ENCODE measurements at places on chromosomes 4 and X. TPM values are rescaled to one million over a fixed set of nuclear protein-coding genes. Genes with fewer than 3 reads are reported as not detected.

MAOA gene
- 61.4 TPM for polyA plus RNA-seq

FRG2 gene
- polyA plus RNA-seq, result not detected

SLC9B1 gene
- 0.07 TPM for polyA plus RNA-seq

HSFX2 gene
- 0.70 TPM for polyA plus RNA-seq

ENAM gene
- polyA plus RNA-seq, result 0.49 TPM

CLDN34 gene
- not detected for polyA plus RNA-seq

PNMA5 gene
- polyA plus RNA-seq, result not detected

UBE2D3 gene
- 227 TPM for polyA plus RNA-seq

CRLF2 gene
- 0.07 TPM for polyA plus RNA-seq

LDB2 gene
- polyA plus RNA-seq, result 30.4 TPM

HOPX gene
- 13.1 TPM for polyA plus RNA-seq

PARM1 gene
- 19.7 TPM for polyA plus RNA-seq

DNA sequence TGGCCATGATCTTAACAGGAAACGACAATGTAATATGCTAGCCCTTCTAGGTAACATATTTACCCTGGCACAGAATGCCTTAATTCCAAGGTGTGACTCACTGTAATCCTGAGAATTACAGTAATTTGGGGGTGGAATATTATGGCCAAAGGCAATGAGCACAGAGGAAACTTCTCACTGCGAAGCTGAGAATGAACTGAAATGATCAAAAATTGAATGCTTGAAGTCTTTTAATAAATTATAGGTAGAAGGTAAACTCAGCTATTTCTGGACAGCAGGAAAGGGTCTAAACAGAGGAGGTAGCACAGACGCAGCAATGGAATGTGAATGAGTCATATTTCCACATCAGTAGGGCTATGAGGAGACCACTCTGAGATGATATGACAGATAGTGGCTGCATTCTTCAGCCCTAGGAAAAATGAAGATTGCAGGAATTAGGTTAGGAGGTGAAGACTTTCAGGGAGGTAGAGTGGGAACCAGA is 312.6 kb downstream of the PACRGL start:
- H3K4me3 ChIP-seq, result no peak overlapping the region
- no peaks in the 10 kb centered on the region for H3K36me3 ChIP-seq
- no peak for DNase-seq

DNA sequence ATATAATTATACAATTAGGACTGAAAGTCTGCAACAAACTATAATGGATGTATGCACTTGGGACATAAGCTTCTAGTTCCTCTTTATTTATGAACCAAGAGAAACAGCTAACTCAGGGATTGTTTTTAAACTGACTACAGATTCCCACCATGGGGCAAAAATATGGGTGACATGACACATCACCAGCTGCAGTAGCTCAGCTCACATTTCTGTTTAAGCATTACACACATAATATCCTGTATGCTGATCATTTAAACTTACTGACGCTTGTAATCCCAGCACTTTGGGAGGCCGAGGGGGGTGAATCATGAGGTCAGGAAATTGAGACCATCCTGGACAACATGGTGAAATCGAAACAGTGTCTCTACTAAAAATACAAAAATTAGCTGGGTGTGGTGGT is 11.5 kb downstream of the FGB start:
- H3K4me3 ChIP-seq, result no peak overlapping the region
- peaks cover 10% of the 10 kb centered on the region for H3K27me3 ChIP-seq
- DNase-seq, result no peak

GRCh38 chr4:54226404-54227255 is 2.5 kb upstream of the PDGFRA start:
- no peaks in the 10 kb centered on the region for H3K36me3 ChIP-seq
- peak overlapping the region; percentile 52 for H3K4me3 ChIP-seq
- peak; percentile 70 for DNase-seq
- H3K27me3 ChIP-seq, result peaks cover 92% of the 10 kb centered on the region

GRCh38 chr4:146398404-146398803 is 123.3 kb downstream of the SLC10A7 start:
- H3K27ac ChIP-seq, result no peak overlapping the region
- no peaks in the 10 kb centered on the region for H3K27me3 ChIP-seq
- no peaks in the 10 kb centered on the region for H3K36me3 ChIP-seq
- H3K4me3 ChIP-seq, result no peak overlapping the region
- no peak for DNase-seq

DNA sequence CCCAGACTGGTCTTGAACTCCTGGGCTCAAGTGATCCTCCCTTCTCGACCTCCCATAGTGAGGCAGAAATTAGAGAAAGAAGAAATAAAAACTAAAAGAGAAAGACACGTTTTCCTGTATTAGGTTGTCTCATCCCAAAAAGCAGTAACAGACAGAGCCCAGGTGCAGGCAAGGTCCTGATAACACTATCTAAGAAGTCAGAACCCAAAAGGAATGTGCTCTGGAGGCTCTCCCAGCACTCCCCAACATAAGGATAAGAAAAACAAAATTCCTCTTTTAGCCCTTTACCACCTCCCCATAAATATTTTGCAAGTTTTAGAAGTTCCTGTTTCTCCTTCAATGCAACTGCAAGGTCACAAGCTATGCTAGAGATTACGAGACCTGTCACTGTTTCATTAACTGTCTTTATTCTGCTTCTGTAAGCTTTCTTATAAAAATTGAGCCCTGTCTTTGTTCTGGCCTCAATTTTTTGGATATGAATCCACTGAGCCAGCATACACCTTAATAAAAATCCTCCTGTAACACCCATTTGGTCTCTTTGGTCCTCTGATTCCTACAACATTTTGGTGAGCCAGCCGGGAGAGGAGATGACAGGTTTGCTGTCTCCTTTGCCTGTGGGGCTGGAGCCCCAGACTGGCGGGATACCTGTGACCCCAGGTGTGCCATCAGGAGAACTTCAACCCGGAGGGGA is 25.9 kb downstream of the LIAS start:
- H3K4me1 ChIP-seq, result no peaks in the 10 kb centered on the region
- H3K4me3 ChIP-seq, result no peak overlapping the region
- peak overlapping the region; percentile 26 for H3K27ac ChIP-seq
- no peak for DNase-seq

DNA sequence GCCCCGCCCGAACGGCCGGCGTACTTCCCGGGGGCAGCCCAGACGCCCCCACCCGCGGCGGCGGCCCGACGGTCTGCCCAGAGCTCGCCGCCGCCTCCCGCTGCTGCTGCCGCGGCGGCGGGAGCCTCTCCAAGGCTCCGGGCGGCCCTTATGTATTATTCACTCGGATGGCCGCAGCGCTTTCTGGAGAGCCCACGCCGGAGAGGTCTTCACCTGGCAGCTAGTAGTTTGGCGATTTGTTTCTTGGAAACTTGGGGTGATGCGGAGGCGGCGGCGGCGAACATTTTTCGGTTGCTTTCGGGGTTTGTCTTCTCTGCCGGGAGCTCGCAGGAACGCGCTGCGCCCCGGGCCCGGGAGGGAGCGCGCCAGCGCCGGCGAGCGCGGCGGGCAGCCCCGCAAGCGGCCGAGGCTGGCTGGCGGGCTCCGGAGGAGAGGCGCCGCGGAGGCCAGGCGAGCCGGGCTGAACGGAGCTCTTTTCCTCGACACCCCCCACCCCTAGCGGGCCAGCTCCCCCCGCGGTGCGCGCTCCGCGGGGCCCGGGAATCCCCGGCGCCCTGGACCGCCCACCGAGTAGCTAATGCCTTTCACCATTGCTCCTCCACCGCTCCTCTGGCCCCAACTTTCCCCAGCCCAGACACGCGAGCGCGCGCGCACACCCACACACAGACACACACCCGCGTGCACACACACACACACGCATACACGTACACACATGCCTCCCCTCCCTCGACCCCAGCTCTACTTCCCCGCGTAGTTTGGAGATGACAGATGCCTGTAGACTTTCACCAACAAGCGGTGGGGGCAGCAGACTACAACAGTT is 113.5 kb downstream of the DHX15 start:
- H3K4me3 ChIP-seq, result peak overlapping the region; percentile 68
- no peaks in the 10 kb centered on the region for H3K36me3 ChIP-seq
- DNase-seq, result peak; percentile 30
- peaks cover 8% of the 10 kb centered on the region for H3K27me3 ChIP-seq
- peaks cover 5% of the 10 kb centered on the region for H3K4me1 ChIP-seq

DNA sequence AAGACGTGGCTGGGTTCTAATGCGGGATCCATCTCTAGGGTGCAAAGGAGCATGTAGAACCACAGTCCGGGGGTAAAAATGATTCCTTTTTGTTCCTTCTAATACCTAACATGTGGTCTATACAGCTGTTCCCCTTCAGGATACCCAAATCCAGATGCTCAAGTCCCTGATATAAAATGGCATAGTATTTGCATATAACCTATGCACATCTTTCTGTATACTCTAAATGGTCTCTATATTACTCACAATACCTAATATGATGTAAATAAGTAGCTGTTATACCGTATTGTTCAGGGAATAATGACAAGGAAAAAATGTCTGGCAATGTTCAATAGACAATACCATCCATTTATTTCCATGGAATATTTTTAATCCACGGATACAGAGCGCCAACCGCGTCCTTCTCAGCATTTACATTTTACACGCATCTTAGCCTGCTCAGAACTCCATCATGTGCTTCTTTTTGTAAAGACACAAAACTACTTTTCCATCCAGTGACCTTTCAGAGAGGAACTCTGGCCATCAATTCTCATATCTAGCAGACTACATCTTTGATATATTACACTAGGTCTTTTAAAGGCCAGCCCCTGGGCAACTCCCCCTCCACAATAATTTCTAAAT is 31.9 kb downstream of the ACSL1 start:
- H3K36me3 ChIP-seq, result no peaks in the 10 kb centered on the region
- no peak overlapping the region for H3K4me3 ChIP-seq
- peaks cover 48% of the 10 kb centered on the region for H3K4me1 ChIP-seq
- DNase-seq, result no peak

DNA sequence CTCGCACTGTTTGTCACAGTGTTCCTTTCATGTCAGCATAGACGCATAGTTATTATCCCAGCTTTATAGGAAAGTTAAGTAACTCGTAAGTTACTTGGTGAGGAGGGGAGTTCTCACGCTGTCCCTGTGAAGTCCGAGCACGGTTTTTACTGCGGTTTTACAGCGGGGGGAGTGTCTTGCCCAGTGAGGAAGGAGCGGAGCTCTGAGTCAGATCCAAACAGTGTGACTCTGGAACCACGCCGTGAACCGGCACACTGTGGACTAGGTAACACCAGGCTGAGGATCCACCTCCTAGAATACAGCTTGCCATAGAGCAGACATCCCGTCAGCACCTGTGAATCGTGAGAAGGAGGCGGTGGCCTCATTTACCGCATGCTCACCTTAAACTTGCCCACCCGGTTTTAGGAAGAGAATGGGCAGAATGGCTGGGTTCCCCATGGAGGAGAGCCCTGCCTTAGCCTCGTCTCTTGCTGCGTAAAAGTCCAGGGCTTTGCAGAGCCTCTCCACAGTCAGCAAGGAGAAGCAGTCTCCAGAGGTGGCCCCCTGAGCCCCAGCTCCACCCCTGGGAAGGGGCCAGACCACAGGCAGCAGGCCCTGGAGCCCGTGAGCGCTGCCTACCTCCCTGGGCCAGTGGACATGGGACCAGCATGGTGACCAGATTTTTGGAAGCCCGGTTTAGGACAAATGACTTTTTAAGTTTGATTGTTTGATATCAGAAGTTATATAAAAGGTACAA is 40.2 kb upstream of the HGFAC start:
- no peak overlapping the region for H3K4me3 ChIP-seq
- no peak overlapping the region for H3K27ac ChIP-seq
- peaks cover 17% of the 10 kb centered on the region for H3K4me1 ChIP-seq
- no peaks in the 10 kb centered on the region for H3K36me3 ChIP-seq

DNA sequence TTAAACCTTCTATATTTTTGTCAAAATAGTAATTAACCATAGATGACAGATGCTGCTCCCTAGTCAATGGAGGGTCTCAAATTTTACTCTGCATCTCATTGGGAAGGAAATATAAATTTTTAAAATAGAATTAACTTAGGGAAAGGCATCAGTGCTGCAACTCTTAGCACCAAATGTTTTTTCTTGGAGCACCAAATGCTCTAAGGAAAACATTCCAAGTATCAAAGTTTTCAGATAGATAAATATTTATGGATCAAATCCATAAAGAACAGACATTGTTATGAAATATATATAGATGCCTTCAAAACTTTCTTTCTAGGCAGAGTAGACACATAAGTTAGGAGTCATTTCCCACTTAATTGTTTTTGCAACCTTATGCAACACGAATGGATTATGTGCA is 168.7 kb downstream of the ANTXR2 start:
- H3K36me3 ChIP-seq, result peaks cover 27% of the 10 kb centered on the region
- no peak overlapping the region for H3K27ac ChIP-seq
- no peaks in the 10 kb centered on the region for H3K4me1 ChIP-seq
- no peak for DNase-seq

GRCh38 chr4:147969573-147970385 is 237.9 kb downstream of the ARHGAP10 start:
- no peak overlapping the region for H3K27ac ChIP-seq
- H3K27me3 ChIP-seq, result no peaks in the 10 kb centered on the region
- H3K36me3 ChIP-seq, result peaks cover 30% of the 10 kb centered on the region
- peaks cover 18% of the 10 kb centered on the region for H3K4me1 ChIP-seq
- no peak overlapping the region for H3K4me3 ChIP-seq

- H3K27ac ChIP-seq, result no peak overlapping the region
- no peak overlapping the region for H3K4me3 ChIP-seq
- no peak for DNase-seq
Measured at GRCh38 chr4:125704726-125705125, 390.0 kb downstream of the FAT4 start.

- no peak overlapping the region for H3K27ac ChIP-seq
- no peaks in the 10 kb centered on the region for H3K4me1 ChIP-seq
- H3K27me3 ChIP-seq, result no peaks in the 10 kb centered on the region
Measured at GRCh38 chr4:155403886-155404285, 27.1 kb upstream of the MAP9 start.

DNA sequence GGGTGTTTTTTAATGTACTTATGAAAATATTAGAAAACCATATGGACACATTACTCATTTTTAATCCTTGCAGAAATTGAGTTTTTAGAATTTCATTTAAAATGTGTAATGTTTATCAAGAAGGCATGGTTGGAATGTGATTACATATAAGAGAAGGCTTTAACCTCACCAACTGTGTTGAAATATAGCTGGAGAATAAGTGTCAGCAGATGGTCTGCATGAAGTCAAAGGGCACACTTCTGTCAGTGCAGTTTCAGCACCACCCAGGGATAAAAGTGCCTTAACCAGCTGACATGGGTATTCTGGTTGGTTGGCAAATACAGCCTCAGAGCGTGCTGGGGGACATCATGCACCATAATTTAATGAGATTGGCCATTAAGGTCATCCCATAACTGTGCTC is 21.2 kb upstream of the ANTXR2 start:
- no peak for DNase-seq
- H3K4me1 ChIP-seq, result peaks cover 17% of the 10 kb centered on the region
- no peaks in the 10 kb centered on the region for H3K36me3 ChIP-seq
- H3K27ac ChIP-seq, result no peak overlapping the region
- H3K4me3 ChIP-seq, result no peak overlapping the region

DNA sequence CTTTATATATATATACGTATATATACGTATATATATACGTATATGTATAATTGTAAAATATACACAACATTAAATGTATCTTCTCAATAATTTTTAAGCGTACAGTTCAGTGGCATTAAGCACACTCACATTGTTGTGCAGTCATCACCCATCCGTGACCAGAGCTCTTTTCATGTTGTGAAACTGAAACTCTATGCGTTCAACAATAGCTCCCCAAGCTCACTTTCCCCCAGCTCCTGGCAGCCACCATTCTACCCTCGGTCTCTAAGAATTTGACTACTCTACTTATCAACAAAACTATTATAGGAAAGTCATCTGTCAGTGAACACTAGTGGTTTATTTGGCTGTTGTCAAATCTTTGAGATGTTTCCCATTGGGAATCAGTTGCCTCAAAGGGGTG is 621.8 kb upstream of the GALNT7 start:
- no peaks in the 10 kb centered on the region for H3K4me1 ChIP-seq
- no peaks in the 10 kb centered on the region for H3K36me3 ChIP-seq
- no peak for DNase-seq
- no peak overlapping the region for H3K27ac ChIP-seq
- no peaks in the 10 kb centered on the region for H3K27me3 ChIP-seq
- no peak overlapping the region for H3K4me3 ChIP-seq

GRCh38 chrX:38699696-38700095 is 101.6 kb upstream of the MID1IP1 start:
- DNase-seq, result no peak
- H3K36me3 ChIP-seq, result no peaks in the 10 kb centered on the region
